ENCODE measurements at places on chromosomes 12 and 14.

GRCh38 chr12:3269594-3269993, 192.4 kb downstream of the TSPAN9 start:
- no peak for DNase-seq

DNA sequence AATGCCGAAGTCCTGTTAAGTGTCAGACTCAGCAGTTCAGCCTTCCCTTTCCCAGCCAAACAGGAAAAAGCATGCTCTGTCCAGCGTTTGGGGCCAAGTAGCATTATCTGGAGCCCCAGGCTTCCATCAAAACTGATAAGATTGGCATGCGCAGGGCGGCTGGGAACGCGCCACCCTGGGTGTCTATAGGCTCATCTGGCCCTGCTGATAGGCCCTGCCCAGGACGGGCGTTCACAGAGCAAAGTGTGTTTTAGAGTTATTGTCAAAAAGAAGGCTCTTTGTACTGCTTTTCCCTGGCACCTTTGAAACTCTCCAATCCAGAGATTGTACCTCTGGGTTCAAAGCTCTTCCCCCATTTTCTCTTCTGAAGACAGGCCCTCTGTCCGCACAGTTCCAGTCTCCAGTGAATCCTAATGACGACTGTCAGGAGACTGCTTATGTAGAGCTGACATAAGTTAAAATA, at the start of gene ART4:
ART4 (minus strand) TSS at position 102 of the 463 bp plus-strand sequence. CDS start 413 bp downstream, outside the sequence.
- peak; percentile 41 for DNase-seq

GRCh38 chr14:24903337-24903736, 146.6 kb downstream of the STXBP6 start:
- DNase-seq, result no peak

DNA sequence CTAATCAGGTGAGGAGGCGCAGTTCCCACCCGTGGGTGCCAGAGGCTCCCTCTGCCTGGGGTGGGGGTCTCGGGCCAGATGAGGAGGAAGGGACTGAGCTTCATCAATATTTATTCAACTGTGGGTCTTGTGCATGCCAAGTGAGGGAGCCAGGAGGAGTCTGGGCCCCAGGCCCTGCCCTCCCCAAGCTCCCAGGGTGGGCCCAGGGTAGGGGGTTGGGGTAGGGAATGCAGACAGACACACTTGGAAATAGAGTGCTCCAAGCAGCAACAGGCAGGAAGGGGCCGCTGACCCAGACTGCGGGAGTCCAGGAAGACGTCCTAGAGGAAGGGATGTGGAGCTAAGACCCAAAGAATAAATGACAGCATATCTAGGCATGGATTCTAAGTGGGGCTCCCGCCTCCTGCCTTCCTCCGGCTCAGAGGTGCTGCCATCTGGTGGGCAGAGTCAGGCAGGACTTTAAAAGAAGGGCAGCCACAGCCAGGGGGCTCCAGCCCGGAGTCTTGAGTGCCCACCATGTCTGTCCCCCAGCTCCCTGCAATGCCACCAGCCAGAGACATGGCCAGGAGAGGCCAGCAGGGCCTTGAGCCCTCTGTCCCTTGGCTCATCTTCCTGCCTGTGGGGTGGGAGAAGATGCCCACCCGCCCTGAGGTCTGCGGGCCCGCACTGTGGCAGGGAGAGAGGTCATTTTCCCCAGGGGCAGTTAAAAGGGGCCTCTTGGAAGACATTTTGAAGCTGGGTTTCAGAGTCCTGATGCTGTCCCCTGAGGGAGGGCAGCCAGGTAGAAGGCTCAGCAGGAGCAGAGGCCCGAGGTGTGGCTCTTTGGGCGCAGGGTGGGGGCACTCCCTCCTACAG, 70.1 kb downstream of the PHETA1 start:
- DNase-seq, result no peak

DNA sequence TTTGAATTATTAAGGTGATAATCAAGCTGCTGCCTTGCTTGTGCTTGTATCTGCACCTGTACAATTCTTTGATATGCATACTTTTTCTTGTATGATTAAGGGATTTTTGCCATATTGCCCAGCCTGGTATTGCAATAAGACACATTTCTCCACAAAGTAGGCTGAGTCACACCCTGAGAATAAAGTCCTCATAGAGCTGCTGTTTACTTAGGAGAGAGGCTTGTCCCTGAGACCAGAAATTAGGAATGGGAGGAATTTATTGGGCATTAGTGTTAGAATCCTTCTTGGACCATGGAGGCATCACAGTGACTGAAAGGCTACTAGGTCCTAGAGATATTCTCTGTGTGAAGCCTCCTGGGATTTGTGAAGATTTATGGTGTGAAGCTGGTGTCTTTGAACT, 506.8 kb upstream of the FBXO33 start:
- no peak for DNase-seq

GRCh38 chr12:32125455-32126084, 18.9 kb downstream of the BICD1 start:
- DNase-seq, result no peak

DNA sequence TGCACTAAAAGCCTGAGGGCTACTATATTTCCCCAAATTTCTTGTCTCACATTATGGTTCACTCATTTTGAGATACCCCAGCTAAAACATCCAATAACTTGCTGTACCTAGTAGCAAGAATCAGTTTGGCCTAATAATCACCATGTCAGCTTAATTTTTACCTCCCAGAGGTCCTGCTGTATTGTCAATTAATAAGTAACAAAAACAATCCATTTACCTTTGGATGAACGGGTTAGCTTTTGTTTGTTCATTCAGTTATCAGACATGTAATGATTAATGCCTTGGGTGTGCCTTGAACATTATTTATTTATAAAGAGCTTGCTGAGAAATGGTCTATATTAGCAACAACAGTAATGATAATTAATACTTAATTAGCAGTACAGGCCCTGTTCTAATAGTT, 57.0 kb downstream of the MON2 start:
- no peak for DNase-seq

GRCh38 chr14:38211255-38211735, 3.6 kb downstream of the SSTR1 start:
- no peak for DNase-seq

GRCh38 chr14:67665868-67666267, 8.6 kb downstream of the VTI1B start:
- no peak for DNase-seq

GRCh38 chr12:121894633-121895032, 6.0 kb downstream of the PSMD9 start:
- DNase-seq, result no peak

DNA sequence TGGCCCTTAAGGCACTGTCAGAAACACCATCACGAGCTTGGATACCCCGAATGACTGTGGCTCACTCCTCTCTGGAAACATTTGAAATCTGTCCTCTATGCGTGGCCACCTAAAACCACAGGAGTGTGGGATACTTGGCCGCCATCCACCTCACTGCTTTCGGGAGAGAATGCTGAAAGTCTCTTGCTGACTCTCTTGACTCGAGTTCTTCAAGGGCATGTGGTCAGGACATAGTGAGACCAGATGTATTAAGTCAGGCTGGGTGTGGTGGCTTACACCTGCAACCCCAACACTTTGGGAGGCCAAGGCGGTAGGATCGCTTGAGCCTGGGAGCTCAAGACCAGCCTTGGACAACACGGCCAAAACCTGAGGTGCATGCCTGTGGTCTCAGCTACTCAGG, 174.7 kb upstream of the ALG10B start:
- no peak for DNase-seq

DNA sequence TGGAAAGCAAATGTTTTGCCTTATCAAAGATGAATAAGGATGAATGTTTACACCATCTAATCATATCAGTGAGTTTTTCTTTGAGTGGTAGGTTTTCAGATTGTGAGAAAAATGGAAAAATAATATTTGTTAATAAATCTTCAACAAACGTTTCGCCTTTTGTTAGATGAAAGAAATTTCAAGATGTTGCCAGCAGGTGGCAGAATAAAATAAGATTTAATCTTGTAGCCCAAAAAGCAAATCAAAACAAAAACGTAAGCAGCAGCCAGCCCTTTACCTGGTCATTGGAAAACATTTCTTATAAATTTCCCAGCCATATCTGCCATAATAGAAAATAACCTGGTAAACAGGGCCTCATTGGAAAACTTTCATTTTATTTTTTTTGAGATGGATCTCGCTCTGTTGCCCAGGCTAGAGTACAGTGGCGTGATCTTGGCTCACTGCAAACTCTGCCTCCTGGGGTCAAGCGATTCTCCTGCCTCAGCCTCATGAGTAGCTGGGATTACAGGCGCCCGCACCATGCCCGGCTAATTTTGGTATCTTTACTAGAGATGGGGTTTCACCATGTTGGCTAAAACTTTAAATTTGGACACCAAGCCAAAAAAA, 15.4 kb upstream of the TMEM120B start:
- no peak for DNase-seq

GRCh38 chr14:95482627-95483308, 33.7 kb downstream of the SYNE3 start:
- DNase-seq, result no peak

- DNase-seq, result no peak
These were observed 157.4 kb downstream of the PTCSC3 start for GRCh38 chr14:36019126-36019525.

GRCh38 chr14:98341211-98341610, 930.8 kb downstream of the BCL11B start:
- DNase-seq, result no peak

DNA sequence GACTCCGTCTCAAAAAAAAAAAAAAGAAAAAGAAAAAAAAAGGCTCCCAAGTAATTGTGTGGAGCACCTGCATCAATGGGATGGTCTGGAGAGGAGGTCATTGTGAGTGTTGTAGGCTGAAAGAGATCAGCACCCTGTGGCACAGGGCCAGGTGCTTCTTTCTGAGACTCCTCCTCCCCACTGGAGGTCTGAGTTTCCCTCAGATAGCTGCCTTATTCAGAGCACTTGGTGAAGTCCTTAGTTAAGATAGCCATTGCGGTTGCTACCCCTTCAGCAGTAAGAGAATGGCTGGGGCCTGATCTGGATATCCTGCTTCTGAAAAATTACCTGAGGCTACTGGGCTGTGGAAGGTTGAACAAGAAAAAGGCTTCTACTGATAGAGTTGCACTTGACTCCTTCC, 69.8 kb downstream of the ANO6 start:
- DNase-seq, result no peak

DNA sequence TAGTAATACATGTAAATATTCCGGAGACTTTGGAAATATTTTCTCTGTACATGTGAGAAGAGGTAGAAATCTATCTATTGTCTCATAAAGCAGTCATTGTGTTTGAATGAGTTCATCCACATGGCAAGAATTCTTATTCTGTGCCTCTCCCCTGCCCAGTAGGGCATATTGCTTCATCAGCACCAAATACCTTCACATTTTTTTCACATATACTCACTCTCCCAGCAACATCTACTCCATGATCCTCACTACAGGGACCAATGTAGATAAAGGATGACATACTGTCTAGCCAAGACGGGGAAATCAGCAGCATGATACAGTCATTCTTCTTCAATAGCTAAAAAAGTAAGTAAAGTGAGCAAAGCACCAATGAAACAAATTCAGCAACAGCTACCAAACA, 1.3 kb upstream of the TAS2R14 start:
- DNase-seq, result no peak

DNA sequence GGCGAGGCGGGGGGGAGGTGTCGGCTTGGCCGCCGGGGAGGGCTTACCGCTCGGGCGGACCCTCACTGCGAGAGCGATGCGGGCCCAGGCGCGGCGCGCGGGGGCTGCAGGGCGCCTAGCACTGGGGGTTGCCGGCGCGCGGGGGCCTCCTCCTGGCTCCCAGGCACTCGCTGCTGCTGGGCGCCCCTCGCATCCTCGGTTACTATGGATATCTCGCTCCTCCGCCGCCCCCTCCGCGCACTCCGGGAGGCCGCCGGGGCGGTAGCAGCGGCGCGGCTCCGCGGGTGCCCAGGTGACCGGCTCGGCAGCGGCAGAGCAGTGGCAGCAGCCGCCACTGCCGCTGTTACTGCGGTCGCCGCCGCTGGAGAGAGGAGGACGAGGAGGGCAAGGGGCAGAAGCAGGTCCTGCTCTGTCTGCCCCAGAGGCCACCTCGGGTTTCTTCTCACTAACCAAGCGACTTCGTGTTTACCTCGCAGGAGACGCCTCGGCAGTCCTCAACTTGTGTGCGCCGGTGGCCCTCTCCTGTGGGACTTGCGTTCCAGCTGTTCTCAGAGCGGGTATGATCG, 250.1 kb downstream of the APAF1 start:
- no peak for DNase-seq

- DNase-seq, result no peak
These were observed 6.6 kb downstream of the PPHLN1 start for GRCh38 chr12:42332301-42333285.

- no peak for DNase-seq
These were observed 55.4 kb downstream of the SAMD4A start for GRCh38 chr14:54622192-54622958.

- no peak for DNase-seq
These were observed 743 bp downstream of the PUS1 start for GRCh38 chr12:131929581-131930456.

- DNase-seq, result no peak
These were observed 460.1 kb downstream of the NAV3 start for GRCh38 chr12:78290606-78291345.

- DNase-seq, result no peak
These were observed 165.4 kb upstream of the CPNE8 start for GRCh38 chr12:39070775-39071174.

DNA sequence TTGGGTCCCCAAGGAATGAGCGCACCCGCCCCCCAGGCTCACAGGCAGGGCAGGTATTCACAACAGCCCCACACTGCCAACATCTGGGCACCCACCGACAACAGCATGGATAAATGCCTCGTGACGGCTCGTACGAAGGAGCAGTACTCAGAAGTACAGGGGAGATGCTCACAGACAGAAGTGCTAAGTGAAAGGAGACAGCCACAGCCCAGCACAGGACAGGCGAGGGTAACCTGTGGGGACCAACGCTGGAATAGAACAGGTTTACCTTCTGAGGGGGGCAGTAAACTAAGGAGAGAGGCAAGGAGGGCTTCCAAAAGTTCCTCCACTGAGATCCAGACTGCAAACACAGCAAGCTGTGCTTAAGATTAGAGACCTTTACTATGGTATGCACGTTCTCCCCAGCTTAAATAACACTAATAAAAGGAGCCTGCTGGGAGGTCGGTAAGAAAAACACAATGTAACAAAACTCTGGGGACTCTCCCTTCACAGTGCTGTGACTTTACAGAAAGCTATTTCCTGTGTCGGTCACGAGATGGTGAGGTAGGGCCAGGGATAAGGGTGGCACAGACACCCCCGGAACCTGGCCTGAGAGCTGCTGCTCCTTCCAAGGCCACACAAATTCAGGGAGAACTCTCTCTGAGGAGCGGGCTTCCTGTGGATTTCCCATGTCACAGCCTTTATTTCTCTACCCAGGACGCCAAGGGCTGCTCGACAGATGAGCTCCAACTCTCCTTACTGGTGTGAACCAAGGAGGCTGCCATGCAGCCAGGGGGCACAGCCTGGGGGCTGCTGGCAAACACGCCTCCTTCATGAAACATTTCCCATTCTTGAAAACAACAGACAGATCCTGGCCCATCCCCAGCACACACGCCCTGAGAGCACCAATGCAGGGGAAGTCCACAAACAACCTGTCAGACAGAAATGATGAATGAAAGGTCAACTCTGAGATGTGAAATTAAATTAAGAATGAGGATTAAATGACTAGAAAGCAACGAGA, 26.3 kb downstream of the SLC15A4 start:
- DNase-seq, result no peak

- DNase-seq, result peak; percentile 85
These were observed 221.9 kb downstream of the PELI2 start for GRCh38 chr14:56339855-56340701.
